Central memory CD4-positive, alpha-beta T cell (primary cell): ENCODE measurements at places on chromosomes 2 and 18.

GRCh38 chr2:72362733-72363132 lies 215.1 kb upstream of the CYP26B1 start:
- DNase-seq, result no peak

DNA sequence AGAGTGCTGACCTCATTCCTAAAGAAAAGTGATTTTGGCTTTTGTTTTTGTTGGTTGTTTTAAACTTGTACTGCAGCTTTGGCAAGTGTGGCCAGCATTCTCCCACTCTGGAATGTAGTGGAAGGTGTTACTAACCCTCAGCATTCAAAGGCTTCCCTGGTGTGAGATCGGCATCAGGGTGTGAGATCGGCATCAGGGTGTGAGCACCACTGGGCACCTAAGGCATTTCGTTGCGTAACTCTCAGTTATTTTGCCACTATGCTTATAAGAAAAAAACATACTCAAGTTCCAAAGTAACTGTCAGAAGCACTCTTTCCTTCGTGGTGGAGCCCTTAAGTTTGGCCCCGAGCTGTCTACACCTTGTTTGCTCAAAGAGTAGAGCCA lies 1.7 kb downstream of the CYBRD1 start:
- no peak for DNase-seq

GRCh38 chr2:195434346-195434745 lies 222.7 kb upstream of the SLC39A10 start:
- DNase-seq, result no peak

GRCh38 chr2:74742471-74742870 lies 88.4 kb downstream of the SEMA4F start:
- DNase-seq, result no peak

DNA sequence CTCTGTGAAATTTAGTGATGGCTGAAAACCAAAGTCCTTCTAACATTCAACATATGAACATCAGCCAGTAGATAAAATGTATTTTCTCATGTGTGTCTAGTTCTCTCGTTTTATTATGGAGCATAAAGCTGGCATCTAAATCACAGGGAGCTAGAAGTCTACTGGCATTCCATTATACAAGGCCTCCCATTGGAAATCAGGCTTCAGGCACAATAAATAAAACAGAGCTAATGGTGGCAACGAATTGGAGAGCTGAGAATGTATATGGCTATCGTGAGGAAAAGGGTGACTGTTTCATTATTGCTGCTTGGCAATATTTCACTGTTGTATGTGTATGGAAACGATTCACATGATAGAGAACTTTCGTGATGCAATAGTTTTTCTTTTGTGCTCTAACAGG lies 62.4 kb downstream of the SLC5A7 start:
- no peak for DNase-seq

GRCh38 chr2:1505031-1505441 lies 91.8 kb downstream of the TPO start:
- DNase-seq, result no peak

DNA sequence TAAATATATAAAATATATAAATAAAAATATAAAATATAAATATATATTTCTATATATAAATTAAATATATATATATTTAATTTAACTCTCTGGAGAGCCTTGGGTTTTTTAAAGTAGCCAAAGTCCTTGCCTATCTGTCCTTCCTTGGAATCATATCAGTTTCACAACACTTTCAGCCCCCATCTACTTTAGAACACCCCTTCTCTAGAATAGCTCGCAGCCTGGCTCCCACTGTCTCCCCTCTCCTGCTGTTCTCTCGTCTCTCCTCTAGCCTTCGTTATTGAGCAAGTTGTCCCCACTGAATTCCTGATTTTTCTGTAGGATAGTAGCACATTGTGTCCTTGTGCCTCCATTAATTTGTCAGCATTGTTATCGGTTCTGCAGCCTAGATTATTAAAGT lies 677.0 kb downstream of the RNF144A start:
- no peak for DNase-seq

- DNase-seq, result no peak
Measured at GRCh38 chr2:719734-720133, 42.5 kb upstream of the TMEM18 start.

DNA sequence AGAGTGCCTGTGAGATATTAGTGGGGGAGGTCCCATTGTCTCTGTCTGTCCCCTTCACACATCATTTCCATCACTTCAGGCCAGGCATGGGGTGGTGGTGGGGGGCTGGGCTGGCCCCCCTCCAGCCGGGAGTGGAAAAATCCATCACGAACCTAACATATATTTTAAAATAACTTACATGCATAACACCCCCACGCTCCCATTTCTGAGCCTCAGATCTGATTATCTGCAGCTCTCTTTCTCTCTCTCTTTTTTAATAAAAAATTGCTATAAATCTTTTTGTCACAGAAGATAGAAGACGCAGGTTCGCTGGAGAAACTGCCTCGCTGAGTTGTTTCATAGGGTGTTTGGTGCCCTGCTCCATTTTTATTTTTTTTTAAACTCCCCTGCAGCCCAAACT lies 159.8 kb downstream of the CELF4 start:
- DNase-seq, result no peak

DNA sequence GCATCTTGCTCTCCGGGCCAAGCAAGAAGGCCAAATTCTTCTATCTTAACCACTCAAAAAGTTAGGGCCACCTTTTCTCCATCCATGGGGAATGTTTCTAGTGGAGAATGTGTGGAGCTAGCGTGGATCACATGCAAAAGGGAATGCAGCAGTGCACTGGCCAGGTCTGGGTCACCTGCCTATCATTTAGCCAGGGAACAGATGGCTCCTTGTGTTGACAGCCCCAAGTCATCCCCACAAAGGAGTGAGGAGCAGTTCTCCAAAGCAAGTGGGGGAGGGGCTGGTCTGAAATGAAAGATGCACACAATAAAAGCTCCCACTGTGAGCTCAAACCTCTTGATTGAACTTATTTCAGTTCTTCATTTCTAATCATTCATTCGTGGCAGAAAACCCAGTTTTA lies 19.1 kb downstream of the EPB41L3 start:
- no peak for DNase-seq

DNA sequence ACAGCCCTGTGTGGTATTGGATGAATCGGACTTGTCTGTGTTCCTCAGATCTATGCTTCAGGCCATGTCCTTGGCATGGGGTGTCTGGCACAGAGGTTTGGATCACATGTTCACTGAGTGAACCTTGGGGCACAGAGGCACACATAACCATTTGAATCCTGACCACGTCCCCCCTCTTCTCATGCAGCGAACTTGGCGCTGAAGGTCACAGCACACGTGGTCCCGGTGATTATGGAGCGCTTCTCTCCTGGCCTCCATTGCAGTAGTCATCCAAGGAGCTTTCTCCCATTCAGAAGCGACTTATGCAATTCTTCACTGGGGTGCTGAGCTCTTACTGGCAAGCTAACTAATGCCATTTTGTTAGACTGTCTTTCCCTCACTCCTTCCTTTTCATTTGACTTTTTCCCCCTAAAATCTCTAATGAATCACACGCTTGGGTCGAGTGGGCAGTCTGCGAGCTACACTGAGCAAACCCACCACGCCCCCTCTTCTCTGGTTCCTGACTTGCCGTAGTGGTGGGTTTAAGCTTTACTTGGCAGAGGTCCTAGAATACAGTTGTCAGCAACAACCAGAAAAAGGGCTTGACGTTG lies 59.4 kb downstream of the KCNG2 start:
- DNase-seq, result no peak

DNA sequence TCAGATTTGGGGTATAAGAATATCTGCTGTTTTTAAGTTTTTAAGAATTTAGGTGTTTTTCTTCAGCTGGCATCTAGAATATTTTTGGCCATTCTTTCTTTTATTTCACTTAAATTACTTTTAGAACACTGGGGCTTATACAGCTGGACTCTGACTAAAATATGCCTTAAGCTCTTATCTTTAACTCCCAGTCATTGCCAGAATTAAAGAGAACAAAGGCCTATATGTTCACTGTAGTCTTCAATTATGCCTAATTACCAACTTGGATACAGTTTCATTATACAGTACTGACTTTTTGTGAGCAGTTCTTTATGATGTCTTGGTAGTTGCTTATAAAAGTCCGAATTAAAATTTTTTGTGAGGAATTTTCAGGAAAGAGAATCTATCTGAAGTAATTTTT lies 192.8 kb downstream of the ZNF407 start:
- DNase-seq, result no peak

GRCh38 chr2:2681711-2682251 lies 350.7 kb upstream of the MYT1L start:
- DNase-seq, result no peak

GRCh38 chr2:50143822-50144575 lies 887.9 kb downstream of the NRXN1 start:
- DNase-seq, result no peak

GRCh38 chr2:119280680-119281079 lies 57.0 kb downstream of the STEAP3 start:
- no peak for DNase-seq

GRCh38 chr2:108449410-108450130 lies 564 bp downstream of the GCC2 start:
- DNase-seq, result peak; percentile 45
